Mesendoderm (in vitro differentiated cells): ENCODE measurements at places on chromosomes 5 and 9.

GRCh38 chr9:9913276-9913832 lies 699.4 kb downstream of the PTPRD start:
- no peaks in the 10 kb centered on the region for H3K4me1 ChIP-seq
- no peak overlapping the region for H3K27ac ChIP-seq
- H3K27me3 ChIP-seq = no peaks in the 10 kb centered on the region
- H3K36me3 ChIP-seq = no peaks in the 10 kb centered on the region

- H3K27ac ChIP-seq = no peak overlapping the region
- H3K4me1 ChIP-seq = no peaks in the 10 kb centered on the region
- H3K27me3 ChIP-seq = no peaks in the 10 kb centered on the region
- no peak for DNase-seq
- no peaks in the 10 kb centered on the region for H3K36me3 ChIP-seq
Measured at GRCh38 chr5:6261668-6262067, 116.7 kb downstream of the MED10 start.

GRCh38 chr9:131027872-131028179 lies 18.9 kb downstream of the LAMC3 start:
- H3K27me3 ChIP-seq = no peaks in the 10 kb centered on the region
- no peaks in the 10 kb centered on the region for H3K4me1 ChIP-seq
- H3K36me3 ChIP-seq = no peaks in the 10 kb centered on the region
- H3K4me3 ChIP-seq = no peak overlapping the region

DNA sequence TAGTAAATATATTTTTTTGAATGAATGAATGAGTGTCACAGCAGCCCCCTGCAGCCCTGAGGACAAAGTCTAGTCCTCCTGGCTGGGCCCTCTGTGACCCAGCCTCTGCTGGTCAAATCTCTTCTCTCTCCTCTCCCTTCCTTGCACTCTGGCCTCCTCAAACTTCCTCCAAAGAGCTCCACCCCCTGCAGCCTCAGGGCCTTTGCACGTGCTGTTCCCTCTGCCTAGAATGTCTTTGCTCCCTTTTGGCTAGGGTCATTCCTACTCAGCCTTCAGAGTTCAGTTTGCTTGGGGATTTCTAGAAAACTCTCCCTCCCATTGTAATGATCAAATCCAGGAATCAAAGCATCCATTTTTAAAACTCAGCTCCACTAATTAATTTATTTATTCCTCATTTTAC lies 13.0 kb downstream of the SH2D3C start:
- H3K4me1 ChIP-seq = peaks cover 2% of the 10 kb centered on the region
- H3K4me3 ChIP-seq = no peak overlapping the region
- H3K36me3 ChIP-seq = no peaks in the 10 kb centered on the region
- no peak overlapping the region for H3K27ac ChIP-seq

DNA sequence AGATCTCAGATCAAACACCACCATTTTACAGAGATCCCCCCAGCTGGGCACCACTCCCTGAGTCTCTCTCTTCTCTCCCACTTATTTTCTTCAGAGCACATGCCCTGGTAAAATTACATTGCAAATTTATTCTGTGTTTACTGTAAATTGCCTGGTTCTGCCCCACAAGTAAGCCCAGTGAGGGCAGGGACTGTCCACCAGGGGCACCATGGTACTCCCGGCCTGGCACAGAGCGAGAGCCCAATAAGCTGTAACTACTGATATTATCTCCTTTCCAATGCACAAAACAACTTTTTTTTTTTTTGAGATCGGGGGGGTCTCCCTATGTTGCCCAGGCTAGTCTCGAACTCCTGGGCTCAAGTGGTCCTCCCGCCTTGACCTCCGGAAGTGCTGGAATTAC lies 123.0 kb downstream of the PAX5 start:
- DNase-seq = no peak
- H3K27me3 ChIP-seq = no peaks in the 10 kb centered on the region
- H3K36me3 ChIP-seq = no peaks in the 10 kb centered on the region
- no peak overlapping the region for H3K27ac ChIP-seq
- H3K4me3 ChIP-seq = no peak overlapping the region

DNA sequence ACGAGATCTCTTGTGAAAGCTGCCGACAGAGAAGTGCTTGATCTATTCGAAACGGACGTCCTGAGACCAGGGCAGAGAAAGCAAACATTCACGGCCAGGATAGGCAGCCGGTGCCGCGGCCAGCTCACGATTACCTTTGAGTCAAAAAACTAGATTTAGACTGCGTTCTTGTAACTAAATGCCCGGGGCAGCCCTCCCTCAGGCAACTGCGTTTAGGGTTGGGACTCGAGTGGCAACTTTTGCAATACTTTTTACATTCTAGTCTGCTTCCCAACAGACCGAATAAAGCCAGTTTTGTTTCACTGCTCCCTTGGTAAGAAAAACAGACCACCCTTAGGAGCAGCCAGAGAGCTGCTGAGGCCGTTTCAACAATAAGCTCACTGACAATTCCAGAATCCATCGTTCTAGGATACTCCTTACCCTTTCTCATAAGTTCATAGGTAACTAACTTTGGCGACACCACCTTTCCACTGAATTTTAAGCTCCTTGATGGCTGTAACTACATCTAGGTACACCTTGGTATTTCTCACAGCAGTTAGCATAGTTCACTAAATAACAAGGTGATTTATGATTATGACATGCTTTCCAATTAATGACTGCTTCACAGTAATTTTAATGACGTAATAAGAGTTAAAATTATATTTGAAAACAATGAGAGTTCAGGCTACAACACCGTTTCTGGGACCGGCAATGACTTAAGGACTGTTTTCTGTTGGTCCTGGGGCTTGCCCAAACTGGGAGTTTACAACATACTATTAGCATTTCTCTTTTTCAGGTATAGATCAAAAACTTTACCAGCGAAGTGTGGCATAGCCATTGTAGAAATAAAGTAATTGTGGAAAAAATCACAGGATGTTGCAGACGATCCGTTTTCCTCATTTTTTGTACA lies 899 bp upstream of the RAPGEF6 start:
- no peaks in the 10 kb centered on the region for H3K27me3 ChIP-seq
- H3K4me3 ChIP-seq = peak overlapping the region; percentile 62
- peak overlapping the region; percentile 97 for H3K27ac ChIP-seq

GRCh38 chr5:116212225-116212624 lies 127.4 kb downstream of the COMMD10 start:
- H3K27ac ChIP-seq = no peak overlapping the region
- H3K4me3 ChIP-seq = no peak overlapping the region
- H3K36me3 ChIP-seq = no peaks in the 10 kb centered on the region
- H3K4me1 ChIP-seq = no peaks in the 10 kb centered on the region
- no peaks in the 10 kb centered on the region for H3K27me3 ChIP-seq

DNA sequence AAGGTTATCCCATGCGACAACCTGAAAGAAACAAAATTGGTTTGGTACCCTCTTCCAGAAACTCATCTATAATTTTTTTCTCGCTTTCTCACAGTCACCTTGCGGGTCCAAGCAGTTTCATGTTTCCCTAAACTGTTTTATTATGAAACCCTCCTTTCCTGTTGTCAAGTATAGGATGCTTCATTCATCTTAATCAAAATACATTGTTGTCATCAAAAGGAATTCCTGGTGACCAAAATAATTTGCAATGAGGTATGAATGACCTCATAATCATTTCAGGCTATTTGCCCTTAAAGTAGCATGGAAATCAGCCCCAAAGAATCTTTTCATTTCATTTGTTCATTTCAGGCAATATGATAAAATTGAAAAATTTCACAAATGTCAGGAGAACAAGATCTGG lies 503.0 kb downstream of the SPATA31D1 start:
- H3K27ac ChIP-seq = no peak overlapping the region
- DNase-seq = no peak
- H3K36me3 ChIP-seq = no peaks in the 10 kb centered on the region
- no peaks in the 10 kb centered on the region for H3K27me3 ChIP-seq

- no peak overlapping the region for H3K27ac ChIP-seq
- H3K4me3 ChIP-seq = no peak overlapping the region
- DNase-seq = no peak
- H3K36me3 ChIP-seq = no peaks in the 10 kb centered on the region
- H3K4me1 ChIP-seq = no peaks in the 10 kb centered on the region
- no peaks in the 10 kb centered on the region for H3K27me3 ChIP-seq
Measured at GRCh38 chr9:5892456-5893133, 1.9 kb downstream of the MLANA start.

- no peak for DNase-seq
- no peak overlapping the region for H3K27ac ChIP-seq
- no peaks in the 10 kb centered on the region for H3K36me3 ChIP-seq
- H3K27me3 ChIP-seq = no peaks in the 10 kb centered on the region
- H3K4me3 ChIP-seq = no peak overlapping the region
Measured at GRCh38 chr9:129945314-129945713, 97.7 kb downstream of the FNBP1 start.

DNA sequence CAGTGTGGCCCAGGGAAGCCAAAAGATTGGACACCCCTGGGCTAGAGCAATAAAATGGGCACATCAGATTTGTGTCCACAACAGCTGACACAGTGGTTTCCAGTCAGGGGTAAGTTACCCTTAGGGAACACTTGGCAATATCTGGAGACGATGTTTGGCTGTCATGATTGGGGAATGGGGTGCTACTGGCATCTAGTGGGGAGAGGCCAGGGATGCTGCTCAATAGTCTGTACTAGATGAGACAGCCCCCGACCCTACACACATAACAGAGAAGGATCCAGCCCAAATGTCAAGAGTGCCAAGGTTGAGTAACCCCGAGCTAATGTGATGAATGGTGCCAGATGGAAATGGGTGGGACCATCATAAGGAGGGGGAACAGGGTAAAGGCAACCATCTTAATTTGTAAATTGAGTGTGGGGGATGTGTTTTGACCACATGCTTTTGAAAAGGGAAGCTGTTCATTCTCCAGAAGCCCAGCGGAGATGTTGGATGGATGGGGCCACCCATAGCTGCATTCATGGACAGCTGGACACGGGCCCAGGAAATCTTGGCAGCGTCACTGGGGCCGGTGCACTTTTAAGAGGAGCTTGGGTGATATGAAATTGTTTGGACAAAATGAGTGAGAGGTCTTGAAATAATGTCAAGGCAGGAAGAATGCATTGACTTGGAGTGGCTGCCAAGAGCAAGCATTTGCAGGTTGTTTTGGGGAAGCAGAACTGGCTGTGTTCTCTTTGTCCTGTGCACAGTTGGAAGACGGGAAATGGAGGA lies 33.4 kb downstream of the SYK start:
- DNase-seq = no peak
- H3K4me3 ChIP-seq = no peak overlapping the region
- H3K27ac ChIP-seq = no peak overlapping the region
- no peaks in the 10 kb centered on the region for H3K4me1 ChIP-seq
- H3K36me3 ChIP-seq = no peaks in the 10 kb centered on the region

DNA sequence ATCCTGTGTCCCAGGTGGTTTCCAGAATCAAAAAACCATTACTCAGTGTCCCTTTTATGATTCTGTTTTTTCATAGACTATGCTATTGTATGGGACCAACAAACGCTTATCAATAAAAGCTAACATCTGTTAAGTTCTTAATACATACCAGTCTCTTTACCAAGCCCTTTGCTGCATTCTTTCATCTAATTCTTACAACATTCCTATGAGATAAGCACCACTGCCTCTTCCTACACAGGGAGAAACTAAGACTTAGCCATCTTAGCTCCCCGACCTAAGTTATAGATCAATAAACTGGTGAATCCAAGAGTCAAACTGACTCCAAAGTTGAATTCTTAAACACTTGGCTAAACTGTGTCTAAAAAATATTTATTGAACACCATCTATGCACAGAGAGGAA lies 26.6 kb downstream of the DRD1 start:
- peak; percentile 53 for DNase-seq
- H3K27ac ChIP-seq = no peak overlapping the region
- no peaks in the 10 kb centered on the region for H3K4me1 ChIP-seq
- no peak overlapping the region for H3K4me3 ChIP-seq
- H3K27me3 ChIP-seq = no peaks in the 10 kb centered on the region

- DNase-seq = no peak
- H3K27ac ChIP-seq = no peak overlapping the region
- H3K4me3 ChIP-seq = no peak overlapping the region
- H3K27me3 ChIP-seq = no peaks in the 10 kb centered on the region
Measured at GRCh38 chr9:78930281-78930680, 633.4 kb downstream of the PSAT1 start.

DNA sequence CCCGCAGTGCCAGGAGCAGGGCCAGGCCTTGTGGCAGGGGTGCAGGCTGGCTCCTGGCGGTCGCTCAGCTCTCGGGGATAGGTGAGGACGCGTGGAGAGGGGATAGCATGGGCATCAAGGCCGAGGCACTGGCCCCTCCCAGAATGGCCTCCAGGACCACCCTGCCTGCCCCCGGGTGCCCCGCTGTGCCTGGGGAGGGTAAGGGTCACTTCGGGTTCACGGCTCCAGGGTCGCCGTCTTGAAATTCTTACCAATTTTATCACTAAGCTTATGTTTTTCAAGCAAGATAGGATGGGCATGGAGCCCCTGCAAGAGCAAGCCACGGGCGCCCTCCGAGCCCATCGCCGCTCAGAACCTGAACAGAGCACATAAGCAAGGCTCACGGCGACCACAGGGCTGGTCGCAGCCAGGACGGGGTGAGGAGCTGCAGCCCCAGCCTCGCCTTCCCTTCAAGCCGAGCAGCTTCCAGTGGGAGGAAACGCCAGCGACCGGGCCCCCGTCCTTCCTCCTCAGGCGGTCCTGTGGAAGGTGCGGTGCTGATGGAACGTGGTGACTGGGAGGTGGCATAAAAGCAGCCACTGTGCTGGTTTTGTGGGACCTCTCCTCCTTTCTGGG lies 14.2 kb upstream of the CLPTM1L start:
- H3K4me3 ChIP-seq = no peak overlapping the region
- H3K27me3 ChIP-seq = no peaks in the 10 kb centered on the region
- DNase-seq = no peak
- H3K36me3 ChIP-seq = no peaks in the 10 kb centered on the region
- H3K27ac ChIP-seq = no peak overlapping the region

GRCh38 chr5:135605221-135605620 lies 26.4 kb upstream of the CXCL14 start:
- no peaks in the 10 kb centered on the region for H3K27me3 ChIP-seq
- H3K27ac ChIP-seq = no peak overlapping the region
- H3K4me3 ChIP-seq = no peak overlapping the region
- no peaks in the 10 kb centered on the region for H3K36me3 ChIP-seq
- no peak for DNase-seq
- peaks cover 4% of the 10 kb centered on the region for H3K4me1 ChIP-seq

GRCh38 chr9:134748591-134748990 lies 107.0 kb downstream of the COL5A1 start:
- H3K36me3 ChIP-seq = peaks cover 26% of the 10 kb centered on the region
- no peaks in the 10 kb centered on the region for H3K4me1 ChIP-seq
- no peak for DNase-seq
- H3K4me3 ChIP-seq = no peak overlapping the region

DNA sequence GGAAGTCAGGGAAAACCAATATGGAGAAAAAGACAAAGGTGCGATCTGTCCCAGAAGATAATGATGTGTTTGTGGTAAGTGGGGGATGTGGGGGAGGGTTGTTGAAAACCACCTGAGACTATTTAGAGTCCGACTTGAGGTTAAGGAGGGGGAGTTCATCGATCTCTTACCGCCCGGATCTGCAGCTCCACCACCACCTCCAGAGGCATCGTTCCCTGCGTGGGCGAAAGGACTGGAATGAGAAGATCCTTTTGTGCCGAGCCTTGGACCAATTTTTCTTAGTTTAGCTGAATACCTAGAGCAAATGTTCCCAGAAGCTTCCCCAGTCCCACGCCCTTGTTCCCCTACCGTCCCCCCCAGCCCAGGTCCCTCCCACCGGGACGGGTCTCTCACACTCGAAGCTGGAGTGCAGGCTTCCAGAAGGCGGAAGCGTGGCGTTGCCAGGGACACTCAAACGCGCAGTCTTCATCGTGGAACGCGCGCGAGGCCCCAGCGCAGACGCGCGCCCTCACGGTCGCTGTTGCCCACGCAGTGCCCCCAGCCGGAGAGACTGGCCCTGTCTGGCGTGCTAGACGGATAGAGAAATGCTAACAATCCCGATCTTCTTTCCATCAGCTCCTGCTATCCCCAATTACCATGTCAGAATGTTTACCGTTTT lies at the start of gene SPATA6L:
Gene SPATA6L (minus strand): TSS at position 439 of the 658 bp plus-strand sequence. CDS start 230 bp downstream, at position 209.
- peak; percentile 51 for DNase-seq
- peak within 1 kb of the TSS; percentile 19 for H3K4me3 ChIP-seq
- no peak within 1 kb of the TSS for H3K27ac ChIP-seq
- no peaks in the 10 kb centered on the region for H3K36me3 ChIP-seq
- H3K27me3 ChIP-seq = no peaks in the 10 kb centered on the region
- peaks cover 8% of the 10 kb centered on the region for H3K4me1 ChIP-seq
